ENCODE measurements at places on chromosomes 6 and 20. TPM values are rescaled to one million over a fixed set of nuclear protein-coding genes. Genes with fewer than 3 reads are reported as not detected.

Gene BICRAL
- total RNA-seq: 13.9 TPM

GRCh38 chr6:76326871-76327270 is 254.4 kb upstream of the IMPG1 start:
- DNase-seq: no peak

DNA sequence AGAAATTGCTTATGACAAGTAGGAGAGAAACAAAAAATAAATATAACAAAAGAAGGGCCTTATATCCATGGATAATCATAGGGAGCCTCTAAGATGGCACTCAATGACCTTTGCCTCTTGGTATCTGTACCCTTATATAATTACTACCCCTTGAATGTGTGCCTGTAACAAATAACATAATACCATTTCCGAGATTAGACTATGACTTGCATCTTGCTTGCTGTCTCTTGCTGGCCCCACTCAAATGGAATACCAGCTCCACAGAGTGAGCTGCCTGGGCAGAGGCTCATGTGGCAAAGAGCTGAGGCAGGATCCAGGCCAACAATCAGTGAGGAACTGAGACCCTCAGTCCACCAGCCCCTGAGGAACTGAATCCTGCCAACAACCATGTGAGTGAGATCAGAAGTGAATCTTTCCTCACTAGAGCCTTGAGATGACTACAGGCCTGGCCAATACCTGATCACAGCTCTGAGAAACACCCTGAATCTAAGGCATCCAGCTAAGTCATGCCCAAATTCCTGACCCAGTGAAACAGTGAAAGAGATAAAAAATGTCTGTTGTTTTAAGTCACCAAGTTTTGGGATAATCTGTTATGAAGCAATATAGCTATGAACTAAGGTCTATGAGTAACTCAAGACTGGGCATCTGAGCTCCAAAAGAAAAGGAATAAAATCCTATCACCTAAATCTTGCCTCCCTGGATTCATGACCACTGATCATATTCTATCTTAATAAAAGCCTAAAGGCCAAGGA is 5.5 kb downstream of the KATNA1 start:
- DNase-seq: no peak

DNA sequence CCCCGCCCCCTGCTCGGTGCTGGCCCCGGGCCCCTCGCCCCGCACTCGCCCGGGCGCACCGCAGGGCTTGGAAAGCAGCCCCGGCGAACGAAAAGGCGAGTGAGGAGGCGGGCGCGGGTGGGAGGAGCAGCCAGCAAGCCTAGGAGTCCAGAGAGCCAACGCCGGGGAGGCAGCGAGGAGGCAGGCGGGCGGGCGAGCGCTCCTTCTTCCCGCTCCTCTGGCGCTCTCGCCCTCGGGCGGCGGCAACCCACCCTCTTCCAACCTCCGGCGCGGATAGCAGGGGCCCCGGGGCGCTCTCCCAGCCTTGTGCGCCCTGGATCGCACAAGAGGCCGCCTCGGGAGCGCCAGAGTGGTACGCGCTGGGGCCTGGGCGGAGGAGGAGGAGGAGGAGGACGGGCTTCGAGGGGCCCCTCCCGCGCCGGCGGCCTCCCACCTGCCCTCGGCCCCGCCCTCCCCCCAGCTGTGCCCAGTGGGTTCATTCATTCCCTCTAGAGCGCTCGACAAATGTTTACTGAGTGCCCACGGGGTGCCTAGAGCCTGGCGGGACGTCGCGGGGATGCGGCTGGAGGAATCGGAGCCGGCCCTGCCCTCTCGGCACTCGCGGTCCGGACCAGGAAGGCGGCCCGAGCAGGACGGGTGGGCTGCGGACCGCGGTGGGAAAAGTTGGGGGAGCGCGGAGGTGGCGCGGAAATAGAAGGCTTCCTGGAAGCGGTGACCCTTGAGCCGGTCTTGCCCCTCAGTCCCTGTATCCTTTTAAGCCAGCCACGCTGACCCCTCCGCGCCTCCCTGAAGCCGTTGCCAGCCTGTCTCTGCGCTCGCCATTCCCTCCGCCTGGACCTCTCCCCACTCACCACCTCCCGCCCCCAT is at the start of gene BMP7:
BMP7 (minus strand) TSS at position 351 of the 867 bp plus-strand sequence. CDS start 519 bp downstream, outside the sequence.
- DNase-seq: no peak

DNA sequence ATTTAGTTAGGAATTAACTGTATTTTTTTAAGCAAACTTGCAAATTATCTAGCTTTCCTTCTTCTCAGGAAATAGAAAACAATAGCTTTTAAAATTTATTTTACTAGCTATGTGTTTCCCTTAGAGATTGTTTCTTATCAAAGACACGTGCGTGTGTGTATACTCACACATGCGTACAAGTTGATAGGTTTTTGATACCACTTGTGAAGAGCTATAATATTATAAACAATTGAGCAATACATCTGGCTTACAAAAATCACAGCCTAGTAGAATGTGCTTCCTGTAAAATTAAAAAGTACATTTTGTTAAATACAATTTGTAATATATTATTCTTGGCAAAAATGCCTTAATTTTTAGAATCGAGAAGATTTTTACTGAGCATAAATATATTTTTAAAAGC is 33.9 kb downstream of the COL12A1 start:
- DNase-seq: no peak

GRCh38 chr6:170174124-170174770 is 116.6 kb downstream of the DLL1 start:
- DNase-seq: no peak

All from natural killer cell treated with Interleukin-12 subunit alpha and Interleukin-12 subunit beta and Interleukin-15 and Interleukin-18, amount 100 ng/mL, for 72 hours (primary cell).